Activated T-cell treated with anti-CD3 and anti-CD28 coated beads for 1 hour (primary cell): ENCODE measurements at places on chromosomes 2 and 18.
A peak's percentile ranks its signal among the peaks of the same experiment; 100 is the strongest.

DNA sequence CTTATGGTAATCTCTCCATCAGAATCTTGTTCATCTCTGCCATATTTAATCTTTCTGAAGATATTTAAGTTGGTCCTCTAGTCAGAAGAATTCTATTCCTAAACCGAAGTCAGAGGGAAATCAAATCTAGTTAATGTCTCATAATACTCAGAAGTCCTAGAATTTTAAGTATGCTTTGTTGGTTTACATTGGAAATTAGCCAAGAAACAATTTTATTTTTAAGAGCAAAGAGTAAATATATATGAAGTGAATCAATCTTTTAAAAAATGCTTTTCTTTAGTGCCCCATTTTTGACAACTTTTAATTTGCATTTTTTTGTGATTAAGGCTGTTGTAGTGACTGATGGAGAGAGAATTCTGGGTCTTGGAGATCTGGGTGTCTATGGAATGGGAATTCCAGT, 38.1 kb downstream of the ME2 start:
- DNase-seq: no peak

- DNase-seq: no peak
These were observed 52.3 kb downstream of the ARMC9 start for GRCh38 chr2:231250698-231251097.

DNA sequence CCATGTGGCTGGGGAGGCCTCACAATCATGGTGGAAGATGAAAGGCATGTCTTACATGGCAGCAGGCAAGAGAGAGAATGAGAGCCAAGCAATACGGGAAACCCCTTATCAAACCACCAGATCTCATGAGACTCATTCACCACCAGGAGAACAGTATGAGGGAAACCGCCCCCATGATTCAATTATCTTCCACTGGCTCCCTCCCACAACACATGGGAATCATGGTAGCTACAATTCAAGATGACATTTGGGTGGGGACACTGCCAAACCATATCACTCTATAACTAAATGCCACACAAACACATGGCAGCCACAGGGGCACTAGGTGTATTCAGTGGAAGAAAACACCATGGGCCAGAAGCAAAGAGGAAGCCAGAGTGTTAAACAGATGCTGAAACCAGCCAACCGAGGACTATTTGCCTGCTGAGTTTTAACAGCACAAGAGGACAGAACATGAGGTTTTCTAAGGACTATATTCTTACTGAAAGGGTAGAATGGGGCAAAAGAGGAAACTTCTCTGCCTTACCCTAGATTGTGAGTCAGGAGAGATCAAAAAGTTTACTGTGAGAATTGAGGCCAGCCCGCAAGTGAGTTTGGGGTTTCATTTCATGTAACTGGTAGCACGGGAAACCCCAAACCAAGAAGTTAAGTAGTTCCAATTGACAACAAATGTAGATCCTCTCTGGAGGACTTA, 49.2 kb downstream of the SIGLEC15 start:
- peak; percentile 17 for DNase-seq

DNA sequence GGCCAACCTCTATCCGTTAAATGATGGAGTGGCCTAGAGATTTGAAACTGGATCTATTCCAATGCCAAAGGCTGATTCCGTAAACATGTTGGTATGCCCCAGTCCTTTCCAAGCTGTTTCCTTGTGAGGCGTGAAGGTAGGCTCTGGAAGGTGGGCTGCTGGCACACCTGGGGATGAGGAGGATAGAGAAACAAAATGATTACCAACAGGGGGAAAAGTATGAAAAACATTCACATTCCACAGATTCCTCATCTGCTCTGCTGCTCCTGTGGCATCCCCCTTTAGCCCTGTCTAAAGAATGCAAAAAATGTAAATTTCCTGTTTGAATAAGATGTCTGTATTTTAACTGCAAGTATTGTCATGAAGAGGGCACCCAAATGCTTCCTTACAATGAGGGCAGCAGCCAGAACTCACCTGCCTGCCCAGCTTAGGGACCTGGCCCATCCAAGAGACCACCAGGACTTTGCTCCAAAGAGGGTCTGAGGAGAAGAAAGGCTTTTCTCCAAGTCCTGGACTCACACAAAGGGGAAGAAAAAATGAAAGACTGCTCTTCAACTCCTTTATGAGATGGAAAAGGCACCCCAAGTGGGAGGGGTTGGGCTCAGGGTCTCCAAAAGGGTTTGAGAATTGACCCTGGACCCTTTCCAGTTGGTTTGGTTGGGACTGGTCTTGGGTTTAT, 132.3 kb upstream of the PELI1 start:
- DNase-seq: no peak

DNA sequence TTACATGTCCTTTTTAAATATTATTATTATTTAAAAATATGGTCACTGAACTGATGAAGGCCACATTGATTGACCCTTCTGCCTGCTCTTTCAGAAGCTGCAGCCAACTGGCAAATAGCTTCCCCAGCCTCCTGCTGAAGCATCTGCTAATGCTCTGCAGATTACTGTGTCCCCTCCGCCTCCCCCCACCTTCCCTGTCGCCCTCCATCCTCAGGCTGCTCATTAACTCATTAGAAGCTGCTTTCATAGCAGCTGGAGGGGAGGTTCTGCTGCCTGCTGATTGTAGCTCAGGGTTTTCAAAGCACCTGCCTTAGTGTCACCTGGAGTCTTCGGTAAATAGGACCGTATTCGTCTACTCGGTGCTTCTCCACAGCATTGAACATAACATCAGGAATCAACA, 24.8 kb upstream of the LMAN1 start:
- DNase-seq: no peak

DNA sequence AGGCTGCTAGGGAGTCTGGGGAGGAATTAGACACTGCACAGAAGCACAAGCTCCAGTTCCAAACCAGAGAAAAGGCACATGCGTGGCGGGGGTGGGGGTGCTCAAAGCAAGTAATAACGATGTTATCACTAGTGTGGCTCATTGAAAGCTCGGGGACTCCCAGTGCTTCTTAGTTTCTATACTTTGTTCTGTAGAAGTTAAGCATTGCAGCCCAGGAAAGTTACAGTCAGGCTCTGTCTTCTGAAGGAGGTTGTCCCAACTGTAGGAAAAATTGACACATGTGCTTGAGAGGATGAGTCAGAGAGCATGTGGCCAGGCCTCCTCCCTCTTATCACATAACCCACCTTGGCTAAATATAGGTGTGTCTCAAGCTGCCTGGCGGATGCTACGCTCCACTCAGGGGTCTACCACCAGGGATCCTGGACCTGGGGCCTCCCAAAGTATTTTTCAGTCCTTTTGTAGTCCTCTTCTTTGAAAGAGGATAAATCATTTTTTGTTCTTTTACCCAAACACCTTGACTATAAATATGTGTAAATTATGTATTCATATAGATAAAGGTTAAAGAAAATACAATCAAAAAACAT, 3.8 kb downstream of the GALNT5 start:
- no peak for DNase-seq

DNA sequence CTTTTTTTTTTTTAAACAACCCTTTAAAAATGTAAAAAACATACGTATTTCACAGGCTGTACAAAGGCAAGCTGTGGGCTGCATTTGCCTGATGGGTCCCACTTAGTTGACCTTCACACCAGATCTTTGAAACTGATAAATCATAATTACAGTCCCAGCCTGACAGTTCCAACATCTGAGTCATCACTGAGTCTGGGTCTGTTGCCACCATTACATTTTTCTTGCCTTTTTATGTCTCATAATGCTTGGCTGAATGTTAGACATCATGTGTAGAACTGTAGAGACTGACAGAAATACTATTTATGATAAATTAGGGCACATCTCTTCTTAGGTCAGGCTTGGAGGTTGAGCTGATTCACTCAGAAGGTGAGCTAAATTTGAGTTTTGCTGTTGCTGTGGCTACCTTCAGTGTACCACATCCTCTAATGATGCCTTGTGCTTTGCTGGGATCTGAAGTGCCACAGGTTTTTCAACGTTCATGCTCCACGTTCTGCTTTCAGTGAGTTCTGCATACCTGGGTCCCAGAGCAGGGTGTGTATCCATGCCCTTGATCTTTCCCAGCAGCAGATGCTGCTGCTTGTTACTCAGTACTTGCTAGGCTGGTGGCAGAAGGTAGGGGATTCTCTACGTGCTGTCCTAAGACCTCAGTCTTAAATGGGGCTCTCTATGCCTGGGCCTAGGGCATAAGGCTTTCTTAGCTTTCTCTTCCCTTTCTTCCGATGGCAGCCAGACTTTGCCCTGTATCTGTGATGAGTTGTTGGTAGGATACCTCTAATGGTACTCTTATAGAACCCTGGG, 160.6 kb upstream of the SMAD7 start:
- no peak for DNase-seq

- no peak for DNase-seq
These were observed 120.8 kb downstream of the NFATC1 start for GRCh38 chr18:79516441-79516931.

- no peak for DNase-seq
These were observed 312.5 kb downstream of the RND3 start for GRCh38 chr2:150174971-150175421.

- no peak for DNase-seq
These were observed 61.5 kb downstream of the PTPN4 start for GRCh38 chr2:119821266-119821665.

DNA sequence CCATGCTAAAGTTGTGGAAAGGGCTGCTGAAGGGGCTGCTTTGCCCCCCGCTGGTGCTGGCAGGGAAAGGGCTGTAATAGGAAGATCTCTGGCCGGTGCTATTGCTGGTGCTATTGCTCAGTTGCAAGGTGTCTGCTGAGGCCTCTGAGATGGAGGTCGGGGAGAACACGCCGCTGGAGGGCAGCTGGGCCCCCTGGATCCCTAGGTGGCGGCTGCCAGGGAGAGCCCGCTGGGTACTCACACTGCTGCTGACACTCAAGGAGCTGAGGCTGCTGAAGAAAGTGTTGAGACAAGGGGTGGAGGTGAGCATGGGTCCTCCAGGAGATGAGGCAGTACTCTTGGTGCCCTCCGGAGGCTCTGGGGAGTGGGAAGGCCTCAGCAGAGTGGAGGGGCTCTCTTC, 4.2 kb downstream of the FOXI3 start:
- DNase-seq: no peak

DNA sequence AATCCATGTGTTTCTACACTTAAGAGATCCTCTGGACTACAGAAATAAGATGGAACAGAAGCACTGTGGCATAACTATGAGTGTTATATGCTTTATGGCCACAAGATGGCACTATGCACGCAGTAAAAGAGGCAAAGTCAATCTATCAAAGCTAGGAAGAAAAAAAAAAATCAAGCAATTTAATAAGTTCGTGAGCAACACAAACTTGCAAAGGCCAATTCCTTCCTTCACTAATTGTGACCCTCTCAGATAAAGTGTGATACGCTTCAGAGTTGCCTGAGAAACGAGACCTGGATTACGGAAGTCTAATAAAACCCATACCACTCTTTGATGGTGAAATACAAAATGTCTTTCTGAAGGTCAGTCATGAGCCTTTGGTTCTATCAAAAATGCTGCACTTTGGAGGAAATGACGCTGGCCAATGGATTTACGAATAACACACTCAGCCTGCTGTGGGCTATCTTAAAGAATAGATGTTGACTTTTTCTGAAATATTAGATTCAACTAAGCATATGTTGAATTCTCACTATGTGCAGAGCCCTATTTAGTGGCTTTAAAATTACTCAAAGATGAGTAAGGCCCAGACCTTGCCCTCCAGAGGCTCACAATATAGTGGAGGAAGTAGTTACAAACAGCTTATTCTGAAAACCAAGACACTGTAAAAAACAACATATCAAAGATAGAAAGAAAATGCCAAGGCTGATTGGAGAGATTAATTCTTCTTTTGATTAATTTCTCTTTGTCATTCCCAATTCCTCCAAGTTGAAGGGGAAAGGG, 35.5 kb upstream of the TTR start:
- DNase-seq: no peak

- no peak for DNase-seq
These were observed 24.2 kb downstream of the XDH start for GRCh38 chr2:31390324-31390723.

DNA sequence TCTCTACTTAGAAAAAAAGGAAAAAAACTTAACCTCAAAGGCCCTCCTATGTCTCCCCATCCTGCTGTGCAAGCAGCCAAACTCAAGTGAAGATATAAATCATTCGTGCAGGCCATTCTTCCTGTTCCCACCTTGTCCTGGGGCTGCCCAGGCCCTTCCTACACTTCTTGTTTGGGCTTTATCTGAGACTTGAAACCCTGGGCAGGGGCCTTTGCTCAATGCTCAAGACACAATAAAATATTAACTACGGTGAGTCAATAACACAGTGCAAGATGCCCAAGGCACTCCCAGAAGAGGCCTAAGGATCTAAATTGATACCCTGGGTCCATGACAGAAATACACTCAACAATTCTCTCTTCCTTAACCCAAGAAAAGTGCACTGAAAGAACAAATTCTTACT, 67.6 kb downstream of the TBC1D8 start:
- DNase-seq: no peak

GRCh38 chr2:37244017-37244416, 12.6 kb downstream of the NDUFAF7 start:
- no peak for DNase-seq
